ENCODE measurements at places on chromosomes 5 and 9.
A peak's percentile ranks its signal among the peaks of the same experiment; 100 is the strongest.

GRCh38 chr5:34706084-34706483, 50.0 kb downstream of the RAI14 start:
- no peaks in the 10 kb centered on the region for H3K27me3 ChIP-seq
- no peak overlapping the region for H3K4me3 ChIP-seq
- H3K4me1 ChIP-seq, result no peaks in the 10 kb centered on the region
- no peaks in the 10 kb centered on the region for H3K36me3 ChIP-seq
- DNase-seq, result no peak

DNA sequence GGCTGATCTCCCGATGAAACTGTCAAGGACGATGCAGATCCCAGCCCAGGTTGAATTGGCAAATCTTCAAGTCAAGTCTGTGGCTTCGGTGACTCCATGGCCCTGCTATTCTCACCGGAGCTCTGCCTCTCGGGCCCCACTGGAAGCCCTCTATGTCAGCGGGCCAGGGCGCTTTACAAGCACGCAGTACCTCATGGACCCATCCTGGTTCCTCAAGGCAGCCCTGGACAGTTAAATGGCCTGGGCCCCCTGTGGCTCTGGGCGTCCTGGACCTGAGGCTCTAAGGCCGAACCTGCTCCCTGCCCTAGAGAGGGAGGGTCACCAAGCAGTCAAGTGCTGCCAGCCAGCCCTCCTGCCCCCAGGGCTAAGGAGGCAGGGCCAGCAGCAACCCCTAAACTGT, 45.3 kb downstream of the STC2 start:
- H3K4me1 ChIP-seq, result peaks cover 7% of the 10 kb centered on the region
- no peak for DNase-seq
- no peak overlapping the region for H3K4me3 ChIP-seq
- no peaks in the 10 kb centered on the region for H3K36me3 ChIP-seq

DNA sequence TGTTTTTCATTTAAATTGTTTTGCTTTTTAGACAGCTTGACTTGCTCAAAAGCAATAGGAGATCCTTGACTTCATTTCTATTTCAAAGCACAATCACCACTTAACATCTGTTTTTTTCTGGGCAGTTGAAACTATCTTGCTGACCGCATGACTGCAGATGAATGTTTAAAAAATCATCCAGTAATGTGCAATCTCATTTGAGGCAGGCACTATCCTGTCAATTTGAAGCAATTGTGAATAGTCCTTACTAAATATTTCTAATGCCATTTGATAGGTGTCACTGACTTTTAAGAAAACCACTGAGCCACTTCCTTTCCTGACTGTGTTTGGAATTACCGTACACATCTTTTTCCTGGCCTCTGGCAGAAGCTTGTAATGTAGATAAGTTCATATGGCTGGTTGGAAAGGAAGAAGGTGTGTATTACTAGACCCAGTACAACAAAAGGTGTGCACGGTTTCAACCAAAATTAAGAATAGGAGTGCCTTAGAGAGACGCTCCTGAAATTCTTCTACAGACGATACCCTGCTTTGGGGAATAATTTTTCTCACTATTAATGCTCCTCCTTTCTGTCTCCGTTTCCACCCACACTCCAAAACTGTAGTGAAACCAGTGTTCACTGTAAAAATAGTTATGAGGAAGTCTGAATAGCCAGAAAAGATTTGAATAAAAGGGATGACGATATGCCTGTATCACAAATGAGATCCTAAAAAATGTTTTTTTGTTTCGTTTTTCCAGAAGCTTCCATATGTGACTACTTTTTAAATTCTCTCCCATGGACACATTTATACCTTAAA, 136.7 kb upstream of the MOCS2 start:
- no peaks in the 10 kb centered on the region for H3K4me1 ChIP-seq
- no peaks in the 10 kb centered on the region for H3K27me3 ChIP-seq
- H3K36me3 ChIP-seq, result no peaks in the 10 kb centered on the region
- no peak for DNase-seq

DNA sequence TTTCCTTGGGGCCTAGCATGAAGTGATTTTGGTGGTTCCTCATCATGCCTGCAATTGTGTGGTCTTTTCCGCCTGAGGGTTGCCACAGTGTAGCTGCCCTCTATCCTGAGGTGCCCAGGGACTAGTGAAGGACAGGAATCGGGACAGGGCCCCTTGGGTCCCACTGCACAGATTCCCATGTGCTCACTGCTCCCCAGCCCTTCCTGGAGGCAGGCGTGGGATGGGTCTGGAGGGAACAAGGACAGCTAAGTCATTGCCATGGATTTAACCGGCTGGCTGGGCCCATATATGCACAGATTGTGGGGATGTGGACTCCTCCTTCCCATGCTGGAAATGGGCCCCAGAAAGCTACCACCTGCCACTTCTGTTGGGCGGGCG, 122.3 kb upstream of the PITX1 start:
- H3K4me3 ChIP-seq, result no peak overlapping the region
- H3K27me3 ChIP-seq, result no peaks in the 10 kb centered on the region
- H3K27ac ChIP-seq, result no peak overlapping the region
- DNase-seq, result no peak
- no peaks in the 10 kb centered on the region for H3K4me1 ChIP-seq
- H3K36me3 ChIP-seq, result no peaks in the 10 kb centered on the region

DNA sequence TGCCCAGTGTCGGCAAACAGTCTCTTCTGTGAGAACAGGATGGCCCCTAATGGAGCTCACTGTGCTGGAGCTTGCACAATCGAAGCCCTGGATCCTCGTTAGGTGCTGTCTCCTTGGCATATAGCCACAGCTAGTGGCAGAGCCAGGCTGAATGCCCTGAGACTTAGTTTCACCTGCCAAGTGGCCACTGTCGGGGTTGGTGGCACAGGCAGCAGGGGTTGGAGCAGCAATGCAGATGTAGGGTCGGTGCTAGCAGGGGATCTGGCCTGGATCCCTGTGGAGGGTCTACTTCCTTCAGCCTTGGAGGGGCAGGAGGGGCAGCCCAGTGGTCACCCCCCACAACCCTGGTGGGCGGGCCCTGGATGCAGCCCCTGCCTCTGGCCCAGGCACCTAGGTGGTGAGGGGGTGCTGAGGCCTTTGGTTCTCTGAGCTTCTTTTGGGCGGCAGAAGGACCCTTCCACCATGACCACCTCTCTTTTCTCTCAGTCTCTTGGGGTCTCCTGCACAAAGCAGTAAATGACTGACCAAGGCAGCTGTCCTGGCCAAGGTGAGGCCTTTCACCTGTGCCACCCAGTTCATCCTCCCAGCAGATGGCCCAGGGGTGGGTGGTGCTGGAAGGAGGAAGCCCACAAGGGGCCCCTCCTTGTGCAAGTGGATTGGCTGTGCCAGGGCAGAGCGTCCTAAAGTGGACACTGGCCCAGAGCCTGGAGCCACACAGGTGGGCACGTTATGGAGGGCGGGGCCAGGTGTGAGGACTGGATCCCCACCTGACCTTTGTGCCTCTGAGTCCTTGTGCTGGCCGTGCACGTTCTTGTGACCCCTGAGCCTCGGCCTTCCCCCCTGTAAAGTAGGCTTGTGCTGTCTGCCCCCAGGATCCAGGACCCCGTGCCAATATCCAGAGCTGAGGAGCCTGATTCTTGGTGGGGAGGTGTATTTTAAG, 44.8 kb downstream of the PHF2 start:
- H3K27ac ChIP-seq, result no peak overlapping the region
- DNase-seq, result no peak
- H3K36me3 ChIP-seq, result no peaks in the 10 kb centered on the region
- no peaks in the 10 kb centered on the region for H3K27me3 ChIP-seq

DNA sequence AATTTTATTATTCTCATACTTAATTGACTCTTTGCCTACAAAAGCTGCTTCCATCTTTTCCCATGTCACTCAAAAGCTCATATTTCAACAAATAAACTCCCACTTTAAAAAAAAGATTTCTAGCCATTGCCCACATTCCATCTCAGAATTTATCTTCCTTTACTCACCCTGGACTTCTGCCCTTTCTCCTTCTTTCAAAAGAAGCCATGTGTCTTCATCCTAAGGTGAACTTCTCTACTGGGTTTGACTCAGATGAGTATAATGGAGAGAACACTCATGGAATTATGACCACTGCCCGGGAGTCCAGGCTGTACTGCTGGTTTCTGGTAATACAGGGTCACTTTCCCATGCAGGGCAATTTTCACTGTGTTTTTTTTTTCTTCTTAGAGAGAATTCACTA, 548.5 kb upstream of the ZNF462 start:
- H3K4me3 ChIP-seq, result no peak overlapping the region
- no peaks in the 10 kb centered on the region for H3K27me3 ChIP-seq
- no peak for DNase-seq
- no peaks in the 10 kb centered on the region for H3K36me3 ChIP-seq

GRCh38 chr5:43874772-43875171, 271.8 kb downstream of the NNT start:
- no peak overlapping the region for H3K4me3 ChIP-seq
- H3K27me3 ChIP-seq, result no peaks in the 10 kb centered on the region
- no peak for DNase-seq
- no peaks in the 10 kb centered on the region for H3K4me1 ChIP-seq

DNA sequence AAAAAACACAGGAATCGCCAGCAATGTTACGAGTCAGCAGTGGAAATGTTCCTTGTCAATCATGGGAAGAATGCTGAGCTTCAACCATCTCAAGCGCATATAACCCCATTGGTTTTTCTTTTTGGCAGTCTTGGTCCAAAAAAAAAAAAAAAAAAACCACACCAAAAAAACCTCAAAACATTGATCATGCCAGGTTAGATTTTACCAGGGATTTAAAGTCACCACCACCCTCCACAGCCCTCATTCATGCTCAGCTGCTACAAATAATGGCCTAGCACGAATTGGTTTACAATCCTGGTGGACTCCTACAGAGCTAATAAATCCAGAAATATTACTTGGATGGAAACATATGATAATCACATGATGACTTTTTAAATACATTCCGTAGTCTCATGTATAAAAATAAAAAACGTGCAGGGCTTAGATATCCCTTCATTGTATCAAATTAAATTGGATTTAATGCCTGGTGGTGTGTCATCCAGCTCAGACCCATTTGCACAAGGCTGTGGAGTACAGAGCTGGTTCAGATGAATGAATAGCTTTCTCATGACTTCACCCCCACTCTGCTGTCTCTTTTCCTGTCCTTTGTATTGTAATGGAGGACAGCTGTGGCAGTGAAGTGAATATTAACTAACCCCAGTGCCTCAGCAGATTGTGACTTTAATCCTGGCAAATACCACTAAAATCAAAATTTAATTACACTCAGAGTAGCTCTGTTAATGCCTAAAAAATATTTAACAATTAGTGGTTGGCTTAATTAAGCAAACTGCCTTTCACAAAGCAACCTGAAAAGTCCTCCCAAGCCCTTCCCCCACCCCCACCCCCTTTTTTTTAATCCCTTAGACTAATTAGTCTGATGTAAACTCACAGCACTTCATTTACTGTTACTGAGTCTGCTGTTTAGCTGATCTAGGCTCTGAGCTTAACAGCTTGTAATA, 626.5 kb upstream of the ZNF608 start:
- no peaks in the 10 kb centered on the region for H3K27me3 ChIP-seq
- DNase-seq, result no peak
- H3K4me1 ChIP-seq, result no peaks in the 10 kb centered on the region
- H3K4me3 ChIP-seq, result no peak overlapping the region

DNA sequence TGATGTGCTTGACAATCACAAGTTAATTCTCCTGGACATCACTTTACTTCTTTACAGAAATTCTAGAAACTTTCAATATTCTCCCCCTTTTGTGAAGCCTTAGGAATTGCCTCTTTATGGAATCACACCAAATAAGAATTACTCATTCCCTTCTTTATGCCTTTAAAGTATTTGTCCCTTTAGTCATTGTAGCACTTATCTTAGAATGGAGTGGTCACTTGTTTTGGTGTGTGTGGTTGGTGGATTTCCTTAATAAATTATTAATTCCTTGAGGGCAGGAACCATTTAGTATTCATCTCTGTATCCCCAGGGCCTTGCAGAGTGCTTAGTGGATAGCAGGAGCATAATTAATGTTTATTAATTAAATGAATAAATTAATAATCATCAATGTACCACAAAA, 307.0 kb downstream of the ARRDC3 start:
- no peaks in the 10 kb centered on the region for H3K27me3 ChIP-seq
- DNase-seq, result no peak

DNA sequence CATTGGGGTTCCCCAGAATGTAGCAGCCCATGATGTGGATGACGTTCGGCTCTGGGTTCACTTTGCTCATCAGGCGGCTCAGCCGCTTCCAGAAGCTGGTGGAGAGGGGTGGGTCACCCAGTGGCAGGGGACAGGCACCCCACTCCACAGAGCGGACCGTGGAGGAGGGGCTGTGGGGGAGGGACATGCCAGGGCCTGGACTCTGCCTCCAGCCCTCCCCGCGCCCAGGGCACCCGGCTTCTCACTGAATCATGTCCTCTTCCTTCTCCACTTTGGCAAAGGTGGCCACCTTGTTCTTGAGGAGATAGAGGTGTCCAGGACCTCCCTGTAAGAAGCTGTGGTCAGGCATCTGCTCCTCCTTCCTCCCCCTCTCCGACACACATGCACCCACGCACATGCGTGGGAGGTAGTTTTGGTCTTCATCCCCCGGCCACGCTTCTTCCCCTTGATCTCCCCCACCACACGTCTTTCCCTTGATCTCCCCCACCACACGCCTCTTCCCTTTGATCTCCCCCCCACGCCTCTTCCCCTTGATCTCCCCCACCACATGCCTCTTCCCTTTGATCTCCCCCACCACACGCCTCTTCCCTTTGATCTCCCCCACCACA, 8.9 kb upstream of the ENTPD8 start:
- no peak overlapping the region for H3K27ac ChIP-seq
- DNase-seq, result peak; percentile 7
- peaks cover 26% of the 10 kb centered on the region for H3K4me1 ChIP-seq
- H3K4me3 ChIP-seq, result no peak overlapping the region

DNA sequence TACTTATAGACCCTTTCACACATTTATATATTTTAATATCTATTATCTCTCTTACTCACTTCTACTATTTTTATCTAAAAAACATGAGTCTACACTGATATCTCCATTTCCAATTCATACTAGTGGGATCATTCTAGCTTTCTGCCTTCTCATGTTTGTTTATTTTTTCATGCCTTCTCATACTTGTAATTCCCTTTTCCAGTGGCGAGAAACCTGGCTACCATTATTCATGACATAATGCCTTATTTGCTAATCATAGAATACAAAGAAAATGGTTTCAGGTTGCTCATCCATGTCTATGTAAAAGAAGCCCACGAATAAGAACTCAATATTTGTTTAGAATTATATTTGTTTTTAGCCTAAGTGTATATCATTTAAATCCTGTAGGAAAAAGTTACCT, 232.7 kb upstream of the ACTBL2 start:
- H3K4me1 ChIP-seq, result no peaks in the 10 kb centered on the region
- no peak overlapping the region for H3K27ac ChIP-seq

DNA sequence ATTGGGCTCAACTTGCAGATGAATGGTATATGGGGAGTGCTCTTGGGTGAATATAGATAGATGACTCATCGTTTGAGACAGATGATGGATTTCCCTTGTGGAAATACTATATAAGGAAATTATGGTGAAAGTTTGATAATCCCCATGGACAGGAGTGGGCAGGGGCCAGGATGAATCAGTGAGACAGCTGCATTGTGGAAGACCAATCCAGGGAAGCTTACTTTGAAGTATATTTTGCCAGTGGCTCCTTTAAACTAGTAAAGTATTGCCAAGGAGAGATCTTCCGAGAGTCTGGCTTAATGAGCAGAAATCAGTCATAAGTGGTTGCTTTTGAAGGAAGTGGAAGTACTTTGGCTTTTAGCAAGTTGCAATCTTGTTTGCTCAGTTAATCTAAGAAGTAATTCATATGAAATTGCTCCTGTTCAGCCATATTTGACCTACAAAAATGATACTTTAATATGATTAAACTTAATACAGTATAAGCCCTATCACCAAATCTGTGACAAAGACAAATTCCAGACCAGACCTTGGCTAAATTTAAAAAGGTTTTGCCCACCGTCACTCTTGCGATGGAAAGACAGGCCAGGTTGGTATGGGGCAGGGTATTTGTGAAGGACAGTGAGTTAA, 9.3 kb upstream of the TNC start:
- H3K4me3 ChIP-seq, result no peak overlapping the region
- H3K4me1 ChIP-seq, result no peaks in the 10 kb centered on the region
- no peaks in the 10 kb centered on the region for H3K27me3 ChIP-seq
- DNase-seq, result no peak
- no peak overlapping the region for H3K27ac ChIP-seq
- no peaks in the 10 kb centered on the region for H3K36me3 ChIP-seq

Measured in transverse colon (tissue), 4 donors.